ENCODE measurements at places on chromosomes 1 and 21.

DNA sequence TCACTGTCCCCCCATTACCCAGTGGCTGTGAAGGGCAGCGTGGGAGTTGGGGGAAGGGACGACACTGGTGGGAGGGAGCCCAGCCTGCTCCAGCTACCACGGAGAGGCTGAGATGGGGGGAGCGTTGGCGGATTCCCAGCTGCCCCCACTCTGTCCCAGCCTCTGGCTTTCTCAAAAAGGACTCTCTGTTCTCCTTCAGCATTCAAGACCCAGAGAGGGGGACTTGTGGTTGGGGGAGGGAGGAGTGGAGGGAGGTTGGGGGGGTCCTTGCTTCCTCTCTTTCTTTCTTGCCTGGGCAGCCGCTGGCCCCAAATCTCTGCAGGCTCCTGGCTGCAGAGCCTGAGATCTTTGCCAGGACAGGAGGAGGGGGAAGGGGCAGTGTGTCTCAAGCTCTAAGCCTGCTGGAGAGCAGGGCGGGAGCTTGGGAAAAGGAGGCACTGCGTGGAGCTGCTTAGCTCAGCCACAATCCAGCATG, 2.2 kb downstream of the ATP1A2 start:
- DNase-seq, result no peak

DNA sequence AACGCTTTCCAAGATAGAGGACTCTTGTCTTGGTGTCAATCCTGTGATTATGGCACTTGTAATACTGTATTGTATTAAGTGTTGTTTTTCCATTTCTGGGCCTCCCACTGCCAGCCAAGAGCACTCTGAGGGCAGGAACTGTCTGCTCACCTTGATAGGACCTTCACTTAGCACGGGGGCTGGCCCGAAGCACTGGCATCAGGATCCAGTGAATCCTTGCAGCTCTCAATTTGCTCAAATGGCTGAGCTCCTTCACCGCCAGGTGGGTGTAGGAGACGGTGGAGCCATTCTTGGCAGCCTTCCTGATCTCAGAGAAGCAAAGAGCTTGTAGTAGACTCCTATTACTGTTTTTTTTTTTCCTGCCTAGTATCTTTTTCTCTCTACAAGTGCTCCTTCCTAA, 17.7 kb downstream of the MECR start:
- DNase-seq, result no peak

DNA sequence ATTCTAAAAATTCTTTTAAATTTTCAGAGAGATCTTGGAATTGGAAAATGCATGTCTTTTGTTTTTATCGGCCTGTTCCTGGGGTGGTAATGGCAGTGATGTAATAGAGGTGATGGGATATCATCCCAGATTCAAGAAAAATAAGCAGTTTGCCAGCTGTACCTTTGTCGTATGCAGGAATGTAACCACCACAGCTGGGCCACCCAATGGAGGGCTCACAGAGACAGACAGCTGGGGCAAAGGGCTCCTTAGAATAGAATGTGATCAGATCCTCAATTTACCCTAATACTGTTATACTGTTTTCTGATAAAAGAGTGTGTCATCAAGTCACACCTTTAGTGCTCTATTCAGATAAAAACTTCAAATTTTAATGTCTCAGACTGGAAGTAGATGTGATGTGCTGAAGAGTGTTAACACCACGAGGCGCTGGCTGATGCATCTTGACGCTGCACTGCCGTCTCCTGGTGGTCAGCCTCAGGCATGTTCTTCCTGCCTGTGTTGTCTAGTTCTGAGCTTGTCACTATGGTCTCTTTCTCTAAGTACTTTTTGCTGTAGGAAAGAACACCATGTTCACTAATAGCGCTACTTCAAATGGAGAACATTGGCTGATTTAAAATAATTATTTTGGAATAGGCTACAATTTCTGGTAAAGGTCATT, 78.8 kb downstream of the C1orf21 start:
- DNase-seq, result no peak

DNA sequence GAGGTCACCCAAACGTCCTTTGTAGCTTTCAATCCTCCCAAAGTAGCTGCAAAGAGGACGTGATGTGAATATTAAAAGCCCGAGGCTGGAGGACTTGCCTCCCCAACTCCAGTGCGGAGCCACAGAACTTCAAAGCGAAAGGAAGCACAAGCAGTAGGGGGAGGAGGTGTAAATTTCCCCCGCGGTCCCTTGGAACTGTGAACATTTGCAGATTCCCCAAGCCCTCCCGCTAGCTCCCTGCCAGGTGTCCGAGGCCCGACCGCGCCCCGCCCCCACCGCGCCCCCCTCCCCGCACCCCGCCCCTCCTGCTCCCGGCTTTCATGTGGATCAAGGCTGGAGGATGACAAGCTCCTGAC, 41.5 kb upstream of the HAO2 start:
- DNase-seq, result no peak

DNA sequence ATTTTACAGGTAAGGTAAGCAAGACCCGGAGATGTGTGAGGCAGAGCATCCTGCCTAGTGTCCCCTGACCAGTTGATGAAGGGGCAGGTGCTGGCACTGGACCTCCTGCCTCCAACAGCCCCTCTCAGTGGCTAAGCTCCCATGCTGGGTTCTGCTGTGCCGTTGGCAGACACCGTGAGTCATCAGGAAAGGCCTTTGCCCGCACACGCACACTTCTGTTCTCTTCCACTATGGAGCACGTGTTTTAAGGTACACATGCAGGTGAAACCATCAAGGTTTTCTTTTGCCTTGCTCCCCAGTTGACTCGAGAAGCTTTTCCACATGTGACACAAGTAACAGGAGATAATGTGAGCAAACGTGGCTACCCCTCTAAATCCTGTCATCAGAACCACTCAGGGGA, 207.9 kb downstream of the RRAGC start:
- no peak for DNase-seq

DNA sequence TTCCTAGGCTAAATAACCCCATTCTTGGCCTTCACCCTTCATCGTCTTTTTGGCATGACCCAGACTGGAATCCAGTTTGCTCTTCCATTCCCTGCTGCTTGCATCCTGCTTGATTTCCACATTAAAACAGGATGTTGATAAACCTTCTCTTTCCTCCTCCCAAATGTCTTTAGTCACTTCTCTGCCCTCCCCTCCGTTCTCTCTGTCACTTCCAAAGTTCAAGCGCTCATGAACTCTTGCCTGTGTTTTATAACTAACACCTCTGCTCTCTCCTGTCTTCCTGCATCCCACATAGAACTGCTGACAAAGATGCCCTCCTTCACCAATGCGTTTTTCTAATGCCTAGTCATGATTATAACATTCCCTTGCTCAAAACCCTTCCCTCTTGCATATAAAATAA, 65.6 kb upstream of the SLC44A3 start:
- no peak for DNase-seq

DNA sequence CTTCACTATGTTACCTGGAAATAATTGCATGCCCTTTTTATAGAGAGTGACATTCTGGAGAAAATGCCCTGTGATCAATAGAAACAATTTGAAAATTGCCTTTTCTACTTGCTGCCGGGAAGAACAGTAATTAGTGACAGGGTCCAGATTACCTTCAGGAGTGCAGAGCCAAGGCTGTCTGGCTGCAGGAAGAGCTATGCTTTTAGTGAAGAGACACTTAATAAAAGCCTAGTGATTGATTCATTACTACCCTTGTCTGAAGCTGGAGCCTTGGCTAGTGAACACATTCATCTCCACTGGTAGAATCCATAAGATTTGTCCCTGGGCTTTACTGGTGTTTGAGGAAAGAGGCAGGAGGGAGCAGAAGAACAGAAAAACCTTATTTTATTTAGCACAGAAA, 12.9 kb upstream of the DNASE2B start:
- DNase-seq, result no peak

DNA sequence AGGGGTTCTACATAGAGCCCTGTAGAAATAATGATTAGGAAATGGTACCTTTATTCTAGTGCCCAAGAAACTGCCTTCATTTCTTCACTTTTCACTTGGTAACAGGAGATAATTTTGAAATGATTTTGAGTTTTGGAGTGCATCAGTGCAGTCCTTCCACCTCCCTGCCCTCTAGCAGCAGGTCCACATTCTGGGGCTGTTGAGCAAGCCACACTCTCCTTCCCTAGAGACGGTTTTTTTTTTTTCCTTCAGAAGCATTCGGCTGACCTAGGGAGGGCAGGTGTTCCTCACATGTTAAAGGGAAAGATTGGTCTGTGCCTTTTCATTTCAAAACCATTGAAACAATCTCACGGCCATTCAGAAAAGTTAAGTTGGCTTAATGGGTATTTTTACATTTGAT, 39.8 kb downstream of the SLC37A1 start:
- no peak for DNase-seq

- DNase-seq, result peak; percentile 79
These were observed 9.7 kb downstream of the SERINC2 start for GRCh38 chr1:31422505-31423319.

GRCh38 chr1:85490270-85490985, 25.5 kb upstream of the DDAH1 start:
- DNase-seq, result no peak

DNA sequence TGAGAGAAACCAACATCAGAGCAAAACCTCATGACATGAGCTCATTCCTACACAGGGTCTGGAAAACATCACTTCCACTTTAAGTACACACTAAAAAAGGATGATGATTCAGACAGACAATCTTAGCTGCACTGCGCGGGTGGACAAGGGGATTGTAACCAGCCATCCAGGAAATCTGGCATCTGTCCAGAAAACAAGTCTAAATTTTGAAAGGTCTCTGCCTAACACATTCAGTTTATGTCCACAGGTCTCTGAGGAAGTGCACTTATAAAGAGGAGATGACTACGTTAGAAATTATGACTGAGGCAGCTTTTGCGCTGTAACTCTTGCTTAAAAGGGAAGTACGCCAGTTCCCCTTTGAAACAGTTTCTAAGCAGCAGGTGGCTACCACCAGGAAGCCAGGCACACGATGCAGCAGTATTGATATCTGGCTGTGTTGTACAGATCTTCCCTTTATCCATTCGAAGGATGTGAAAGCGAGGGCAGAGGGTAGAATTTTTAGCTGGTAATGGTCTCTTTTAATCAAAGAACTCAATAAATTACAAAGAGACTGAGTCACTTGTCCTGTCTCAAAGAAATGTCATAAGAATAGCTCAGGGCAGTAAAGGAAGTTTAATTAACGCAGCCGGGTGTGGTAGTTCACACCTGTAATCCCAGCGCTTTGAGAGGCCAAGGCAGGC, 128.0 kb downstream of the SETD4 start:
- no peak for DNase-seq

DNA sequence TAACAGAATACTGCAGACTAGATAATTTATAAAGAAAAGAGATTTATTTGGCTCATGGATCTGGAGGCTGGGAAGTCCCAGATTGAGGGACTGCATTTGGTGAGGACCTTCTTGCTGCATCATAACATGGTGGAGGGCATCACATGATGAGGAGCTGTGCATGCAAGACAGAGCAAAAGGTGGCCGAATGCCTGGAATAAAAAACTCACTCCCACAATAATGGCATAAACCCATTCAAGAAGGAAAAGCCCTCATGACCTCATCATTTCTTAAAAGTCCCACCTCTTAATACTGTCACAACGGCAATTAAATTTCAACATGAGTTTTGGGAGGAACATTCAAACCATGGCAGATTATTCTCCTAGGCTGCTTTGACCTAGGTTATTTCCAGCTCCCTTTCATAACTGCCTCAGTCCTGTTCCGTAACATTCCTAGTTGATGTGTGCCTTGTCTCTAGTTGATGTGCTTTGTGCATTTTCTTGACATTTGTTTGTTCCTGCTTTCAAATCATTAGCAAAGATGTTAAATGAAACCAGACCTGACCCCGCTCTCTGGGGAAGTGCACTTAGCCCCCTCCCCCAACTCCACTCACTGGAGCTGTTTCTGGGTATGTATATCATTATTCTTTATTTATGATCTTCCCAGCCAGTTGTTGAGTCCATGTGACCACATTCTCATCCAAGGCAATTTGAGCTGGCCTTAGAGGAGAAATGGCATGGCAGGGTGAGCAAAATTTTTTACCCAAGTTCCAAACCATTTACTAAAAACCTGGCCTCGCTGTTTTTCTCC, 148.5 kb downstream of the GDAP2 start:
- DNase-seq, result no peak

GRCh38 chr1:114353262-114353661, 157.7 kb downstream of the TRIM33 start:
- DNase-seq, result peak; percentile 67

DNA sequence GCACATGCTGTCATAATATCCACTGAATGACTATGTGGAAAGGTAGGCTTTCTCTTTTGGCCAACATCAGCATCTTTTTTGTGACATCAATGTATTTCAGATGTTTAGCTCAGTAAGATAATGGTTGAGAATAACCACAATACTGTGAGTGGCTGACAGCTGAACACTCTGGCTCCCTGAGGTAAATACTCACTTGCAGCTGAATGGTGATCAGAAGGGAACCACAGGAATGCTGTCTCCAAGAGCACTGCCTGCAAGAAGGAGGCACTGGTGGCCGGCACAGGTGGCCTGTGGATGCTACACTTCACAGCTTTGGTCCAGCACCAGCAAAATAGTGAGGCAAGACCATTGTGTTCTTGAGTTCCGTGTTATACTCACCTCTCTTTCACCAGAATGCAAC, 118.7 kb upstream of the PPM1J start:
- no peak for DNase-seq
